ENCODE measurements at places on chromosomes 1 and 21. TPM values are rescaled to one million over a fixed set of nuclear protein-coding genes. Genes with fewer than 3 reads are reported as not detected.

Gene TMEM81
- total RNA-seq = 2.5 TPM

Gene OR2L2
- total RNA-seq = under 0.01 TPM

Gene DUSP10
- 29.4 TPM for total RNA-seq

Gene TRIM58
- total RNA-seq = 0.18 TPM

Gene S100A7
- not detected for total RNA-seq

Gene FNDC5
- 4.0 TPM for total RNA-seq

Gene WDR3
- 17.9 TPM for total RNA-seq

Gene ERICH3
- not detected for total RNA-seq

Gene THEMIS2
- 7.5 TPM for total RNA-seq

Gene OR2T2
- not detected for total RNA-seq

All from smooth muscle cell of bladder (primary cell).